ENCODE measurements at places on chromosomes 6 and 20. TPM values are rescaled to one million over a fixed set of nuclear protein-coding genes. Genes with fewer than 3 reads are reported as not detected.

- peak; percentile 71 for DNase-seq
Measured at GRCh38 chr20:32789896-32790750, 27.9 kb downstream of the DNMT3B start.

The ADAM33 gene
- 67.3 TPM for total RNA-seq

DNA sequence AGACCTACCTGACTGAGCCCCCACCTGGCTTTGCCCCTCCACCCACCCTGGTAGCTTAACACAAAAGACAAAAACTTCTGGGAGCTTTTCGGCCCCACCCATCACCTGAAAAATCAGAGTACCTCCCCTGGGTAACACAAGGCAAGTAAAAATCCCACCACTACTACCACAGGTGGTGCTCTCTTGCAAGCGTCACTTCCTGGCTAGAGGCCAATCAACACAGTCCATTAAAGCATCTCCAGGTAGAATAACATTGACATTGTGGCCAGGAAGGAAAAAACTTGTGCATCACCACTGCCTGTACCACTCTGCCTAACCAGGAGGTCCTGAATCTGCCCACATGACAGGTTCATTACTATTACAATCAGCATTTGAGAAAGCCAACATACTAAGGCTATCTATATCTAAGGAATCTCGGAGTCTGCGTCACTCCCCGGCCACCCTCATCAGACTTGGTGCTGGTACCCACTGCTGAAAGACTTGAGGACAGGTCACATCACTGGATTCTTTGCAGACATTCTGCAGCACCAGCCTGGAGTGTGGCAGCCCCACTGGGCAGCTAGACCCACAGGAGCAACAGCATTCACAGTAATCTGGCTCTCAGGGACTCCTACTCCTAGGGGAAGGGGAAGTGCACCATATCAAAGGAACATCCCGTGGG is 125.9 kb downstream of the CDK19 start:
- DNase-seq, result no peak

The ERVFRD-1 gene
- total RNA-seq, result 0.40 TPM

- DNase-seq, result no peak
Measured at GRCh38 chr20:60921022-60921622, 330.9 kb upstream of the CDH4 start.

GRCh38 chr20:18986895-18987580 is 173.5 kb downstream of the SCP2D1 start:
- DNase-seq, result no peak

- no peak for DNase-seq
Measured at GRCh38 chr20:58571693-58572427, 56.7 kb upstream of the APCDD1L start.

- no peak for DNase-seq
Measured at GRCh38 chr20:29743101-29743931, 1514.1 kb upstream of the DEFB115 start.

The ZNF335 gene
- 19.4 TPM for total RNA-seq

The CGA gene
- total RNA-seq, result not detected

GRCh38 chr6:155319902-155320301 is 5.6 kb upstream of the TFB1M start:
- DNase-seq, result no peak

- DNase-seq, result no peak
Measured at GRCh38 chr6:148175550-148176188, 167.0 kb upstream of the SASH1 start.

The ANKRD66 gene
- not detected for total RNA-seq

DNA sequence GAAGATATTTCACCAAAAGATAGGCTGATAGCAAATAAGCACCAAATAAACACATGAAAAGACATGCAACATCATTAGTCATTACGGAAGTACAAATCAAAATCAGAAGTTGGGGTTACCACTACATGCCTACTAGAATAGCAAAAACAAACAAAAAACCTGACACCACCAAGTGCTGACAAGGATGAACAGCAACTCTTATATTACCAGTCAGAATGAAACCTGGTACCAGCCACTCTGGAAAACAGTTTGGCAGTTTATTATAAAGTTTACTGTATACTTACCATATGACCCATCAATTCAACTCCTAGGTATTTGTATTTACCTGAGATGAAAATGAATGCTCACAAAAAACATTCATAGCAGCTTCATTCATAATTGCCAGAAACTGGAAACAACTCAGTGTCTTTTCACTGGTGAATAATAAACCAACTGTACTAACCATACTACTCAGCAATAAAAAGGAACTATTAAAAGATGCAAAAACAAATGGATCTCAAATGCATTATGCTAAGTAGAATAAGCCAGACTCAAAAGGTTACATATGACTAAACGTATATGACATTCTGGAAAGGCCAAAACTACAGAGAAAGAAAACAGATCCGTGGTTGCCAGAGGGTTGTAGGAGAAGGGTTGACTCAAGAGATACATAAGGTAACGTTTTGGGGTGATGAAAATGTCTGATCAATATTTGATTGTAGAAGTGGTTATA is 33.0 kb downstream of the NUP153 start:
- DNase-seq, result no peak

The PCK1 gene
- total RNA-seq, result 27.0 TPM

DNA sequence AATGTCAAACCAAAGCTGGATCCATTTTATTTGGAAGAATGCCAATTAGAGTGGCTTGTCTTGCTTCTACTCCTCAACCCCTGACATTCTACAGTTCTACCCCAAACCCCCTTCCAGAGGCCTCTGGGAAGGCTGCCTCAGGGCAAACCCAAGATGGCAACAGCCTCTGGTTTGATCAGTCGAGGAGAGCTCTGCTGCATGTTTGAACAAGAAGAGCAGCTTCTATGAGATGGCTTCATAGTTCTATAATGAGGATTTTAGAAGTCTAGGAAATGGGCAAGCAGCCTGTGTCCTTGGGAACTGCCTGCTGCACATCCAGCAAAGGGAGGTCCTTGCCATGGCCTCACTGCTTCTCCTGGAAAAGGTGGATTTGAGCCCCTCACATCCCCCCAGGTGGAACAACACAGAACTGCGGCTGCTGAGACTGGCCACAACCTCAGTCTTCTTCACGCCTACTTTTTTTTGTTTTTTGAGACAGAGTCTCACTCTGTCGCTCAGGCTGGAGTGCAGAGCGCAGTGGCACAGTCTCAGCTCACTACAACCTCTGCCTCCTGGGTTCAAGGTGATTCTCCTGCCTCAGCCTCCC is 37.9 kb downstream of the ZC3H12D start:
- no peak for DNase-seq

DNA sequence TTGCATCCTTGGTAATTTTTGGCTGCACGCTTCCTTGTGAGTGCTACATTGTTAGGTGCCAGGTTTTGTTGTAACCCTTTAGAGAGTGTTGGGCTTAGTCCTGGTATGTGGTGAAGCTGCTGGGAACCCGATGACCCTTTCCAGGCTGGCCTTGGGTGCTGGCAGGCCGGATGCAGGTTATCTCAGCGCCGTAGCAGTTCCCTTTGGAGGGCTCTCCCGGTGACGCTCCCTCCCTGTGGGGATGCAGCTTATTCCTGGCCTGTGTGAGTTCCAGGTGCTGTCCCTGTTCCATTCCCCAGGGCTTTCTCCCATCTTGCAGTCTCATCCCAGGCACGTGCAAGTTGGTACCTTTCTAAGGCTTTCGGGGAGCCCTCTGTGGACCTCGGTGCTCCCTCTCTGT is 13.9 kb upstream of the BHLHE23 start:
- DNase-seq, result no peak

- DNase-seq, result peak; percentile 48
Measured at GRCh38 chr20:7585126-7585679, 355.1 kb downstream of the HAO1 start.

DNA sequence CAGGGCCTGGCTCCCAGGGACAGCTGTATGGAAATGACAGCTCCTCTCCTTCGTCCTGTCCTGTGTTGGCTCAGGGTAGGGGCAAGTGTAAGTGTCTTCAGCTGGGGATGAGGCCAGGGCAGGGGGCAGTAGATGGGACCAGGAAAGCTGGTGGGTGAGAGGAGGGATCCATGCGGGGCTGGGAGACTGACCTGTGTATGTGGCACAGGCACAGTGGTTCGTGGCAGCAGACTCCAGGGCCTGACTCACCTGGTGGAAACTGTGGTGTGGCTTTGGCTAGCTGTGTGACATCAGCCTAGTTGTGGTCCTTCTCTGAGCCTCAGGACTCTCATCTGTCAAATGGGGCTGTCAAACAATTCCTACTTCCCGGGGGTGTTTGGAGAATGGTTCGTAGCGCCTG is 13.7 kb upstream of the SCRT2 start:
- no peak for DNase-seq

The JPH2 gene
- 48.9 TPM for total RNA-seq

The CST5 gene
- not detected for total RNA-seq

DNA sequence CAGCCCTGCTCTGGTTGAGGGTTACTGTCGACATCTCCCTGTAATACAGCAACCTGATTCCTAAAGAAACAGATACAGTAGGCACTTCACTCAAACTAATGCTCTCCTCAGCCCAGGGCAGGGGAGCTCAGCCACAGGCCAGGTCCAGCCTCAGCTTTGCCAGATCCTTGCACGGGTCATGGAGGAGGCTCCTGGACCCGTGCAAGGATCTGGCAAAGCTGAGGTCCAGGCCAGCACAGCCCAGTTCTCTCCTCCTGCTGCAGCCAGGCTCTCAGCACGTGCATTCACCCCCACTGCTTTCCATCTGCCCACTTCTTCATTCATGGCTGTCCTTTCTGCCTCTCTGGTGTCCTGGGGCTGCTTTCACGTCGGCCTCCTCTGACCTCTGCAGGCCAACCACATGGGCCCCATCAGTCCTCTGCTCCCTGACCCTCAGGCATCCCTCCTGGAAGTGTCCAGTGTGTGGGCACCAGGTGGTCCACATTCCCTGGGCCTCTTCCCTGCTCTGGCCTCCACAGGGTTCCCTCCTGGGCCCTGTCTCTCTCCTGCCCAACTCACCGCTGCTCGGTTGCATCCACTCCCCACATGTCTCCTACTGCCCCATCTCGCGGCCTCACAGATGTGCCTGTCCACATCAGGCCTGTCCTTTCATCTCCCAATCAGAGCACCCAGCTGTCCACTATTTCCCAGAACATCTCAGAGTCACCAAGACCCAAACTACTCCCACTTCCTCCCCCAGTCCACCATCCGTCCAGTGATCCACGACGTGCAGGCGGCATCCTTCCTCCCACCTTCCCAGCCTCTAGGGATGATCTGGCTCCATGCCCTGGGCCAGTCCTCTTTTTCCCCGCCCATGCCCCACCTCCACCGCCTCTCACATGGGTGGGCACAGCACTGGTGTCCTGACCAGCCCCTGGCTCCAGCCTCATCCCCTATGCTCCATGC is 11.8 kb upstream of the CD93 start:
- DNase-seq, result no peak

The HUS1B gene
- total RNA-seq, result 0.46 TPM

GRCh38 chr6:31158140-31158862 is at the start of gene TCF19:
TCF19 (plus strand) TSS chr6:31158589; CDS start chr6:31159470, 881 bp downstream.
- peak; percentile 99 for DNase-seq

DNA sequence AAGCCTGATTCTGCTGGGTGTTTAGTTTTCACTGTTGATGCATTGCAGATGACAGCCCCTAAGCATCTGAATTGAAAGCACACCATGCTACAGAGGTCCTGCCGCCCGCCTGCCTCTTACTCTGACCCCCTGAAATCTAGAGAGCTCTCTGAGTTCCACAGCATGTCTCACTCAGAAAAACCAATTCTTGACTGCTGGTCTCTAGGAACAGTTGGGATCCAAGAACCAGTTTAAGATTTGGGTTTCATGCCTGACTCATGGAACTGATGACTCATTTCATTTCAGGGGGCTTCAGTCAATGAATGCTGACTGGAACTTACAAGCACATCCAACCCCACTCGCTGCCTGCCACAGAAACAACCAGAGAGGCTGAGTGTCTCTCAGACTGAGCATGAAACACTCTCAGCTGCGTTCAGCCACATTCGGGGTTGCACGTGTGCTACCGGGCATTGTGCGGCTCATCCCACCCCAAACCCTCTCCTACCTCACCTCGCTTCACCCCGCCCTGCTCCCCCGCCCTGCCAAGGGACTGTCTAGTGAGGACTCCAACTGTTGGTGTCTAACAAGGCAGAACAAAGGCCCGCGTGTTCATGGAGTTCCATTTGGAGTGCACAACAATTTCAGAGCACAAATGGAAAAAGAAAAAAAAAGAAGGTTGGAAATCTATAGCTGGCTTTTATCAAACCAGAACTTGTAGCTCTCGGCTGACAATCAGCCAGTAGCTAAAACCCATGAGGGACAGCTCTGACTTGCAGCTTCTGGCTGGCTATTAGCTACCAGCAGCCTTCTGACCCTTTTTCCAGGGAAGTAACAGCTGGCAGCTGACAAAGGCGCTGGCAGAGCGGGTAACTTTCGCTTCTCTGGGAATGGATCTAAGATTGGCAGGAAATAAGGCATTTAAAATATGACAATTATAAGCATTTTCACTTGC is 20.0 kb upstream of the TRAF3IP2 start:
- no peak for DNase-seq

GRCh38 chr6:13488015-13488895 is 855 bp upstream of the GFOD1 start:
- peak; percentile 35 for DNase-seq

The PRL gene
- not detected for total RNA-seq

DNA sequence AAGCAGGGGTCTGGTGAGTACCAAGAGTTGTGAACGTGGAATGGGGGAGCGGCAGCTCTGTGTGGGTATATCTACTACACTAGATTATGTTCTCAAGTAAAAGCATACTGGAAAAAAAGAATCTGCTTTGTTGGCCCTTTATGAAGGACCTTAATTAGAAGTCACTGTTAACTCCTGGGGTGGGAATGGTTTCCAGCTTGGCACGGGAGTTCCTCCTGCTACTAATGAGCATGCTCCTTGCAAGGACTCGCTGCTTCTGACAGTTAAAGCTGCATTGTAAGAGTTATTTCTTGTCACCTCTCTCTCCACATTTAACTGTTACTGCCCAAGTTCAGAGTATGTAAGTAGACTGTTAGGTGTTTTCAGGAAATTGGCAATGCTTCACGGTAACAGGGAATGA is 292.7 kb downstream of the ZFAND3 start:
- DNase-seq, result no peak

The POLR3F gene
- 6.2 TPM for total RNA-seq

The FOXC1 gene
- 9.5 TPM for total RNA-seq

DNA sequence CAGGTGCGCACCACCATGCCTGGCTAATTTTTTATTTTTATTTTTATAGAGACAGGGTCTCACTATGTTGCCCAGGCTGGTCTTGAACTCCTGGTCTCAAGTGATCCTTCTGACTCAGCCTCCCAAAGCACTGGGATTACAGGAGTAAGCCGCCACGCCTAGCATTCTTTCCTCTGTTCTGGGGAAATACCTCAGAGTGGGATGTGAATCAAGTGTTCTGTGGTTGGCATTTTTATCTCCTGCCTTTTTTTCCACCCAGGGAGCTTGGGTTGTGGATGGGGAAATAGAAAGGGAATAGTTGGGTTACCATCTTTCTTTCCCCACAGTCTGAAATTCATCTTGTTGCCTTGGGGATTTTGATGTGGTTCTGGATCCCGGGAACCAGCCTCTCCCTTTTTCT is 24.1 kb downstream of the TFAP2C start:
- no peak for DNase-seq

- DNase-seq, result no peak
Measured at GRCh38 chr20:17895641-17896171, 72.9 kb downstream of the SNX5 start.

- DNase-seq, result peak; percentile 62
Measured at GRCh38 chr20:645318-646106, 7.5 kb downstream of the SRXN1 start.

Measured in mucosa of gallbladder (tissue), 1 donor.